Activated T-cell treated with anti-CD3 and anti-CD28 coated beads, Interleukin-2, amount 50 U/mL, for 24 hours (primary cell): ENCODE measurements at places on chromosomes 12 and 14.

DNA sequence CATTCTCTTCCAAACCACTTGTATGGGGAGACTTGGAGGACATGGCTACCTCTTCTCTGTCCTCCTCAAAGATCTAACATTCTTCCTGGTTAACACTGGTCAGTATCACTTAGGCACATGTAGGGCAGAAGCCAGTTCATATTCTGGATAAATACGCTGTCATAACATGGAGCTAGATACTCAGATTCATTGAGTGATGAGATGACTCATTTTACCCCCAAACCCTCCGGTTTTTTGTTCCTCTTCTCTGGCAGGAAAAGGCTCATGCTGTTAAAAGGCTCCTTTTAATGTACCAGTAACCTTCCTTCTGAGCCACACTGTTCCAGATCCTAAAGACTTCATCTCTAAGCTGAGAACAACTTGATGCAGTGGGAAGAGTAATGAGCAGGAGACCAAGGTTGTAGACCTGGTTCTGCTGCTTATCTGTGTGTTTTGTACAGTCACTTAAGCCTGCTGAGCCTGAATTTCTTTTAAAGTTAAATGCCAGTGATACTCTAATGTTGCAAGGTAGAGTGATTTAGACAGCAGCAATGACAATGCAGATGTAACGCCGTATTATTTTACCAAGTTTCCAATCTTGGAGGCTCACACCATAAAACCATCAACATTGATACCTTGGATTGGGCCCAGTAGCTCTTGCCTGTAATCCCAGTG is 57.3 kb upstream of the ELK3 start:
- no peaks in the 10 kb centered on the region for H3K27me3 ChIP-seq
- H3K4me1 ChIP-seq, result peaks cover 31% of the 10 kb centered on the region
- no peak for DNase-seq

DNA sequence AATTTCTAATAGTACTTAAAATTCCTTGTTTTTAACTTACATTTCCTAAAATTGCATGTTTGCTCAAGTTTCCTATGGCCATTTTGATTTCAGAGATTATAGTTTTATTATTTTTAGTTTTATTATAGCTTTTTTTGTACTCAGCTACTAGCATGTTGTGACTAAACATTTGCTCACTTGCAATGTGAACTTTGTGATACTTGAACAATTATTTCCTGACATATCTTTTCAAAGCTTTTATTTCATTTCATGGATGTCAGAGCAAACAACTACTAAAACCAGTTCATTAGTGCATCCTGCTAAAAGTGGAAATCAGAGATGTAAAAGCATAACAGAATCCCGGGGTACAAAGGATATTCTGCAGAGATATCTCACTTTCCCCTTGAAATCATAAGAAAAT is 33.6 kb upstream of the PCNX4 start:
- H3K4me1 ChIP-seq, result no peaks in the 10 kb centered on the region
- no peak for DNase-seq
- no peak overlapping the region for H3K27ac ChIP-seq
- no peak overlapping the region for H3K4me3 ChIP-seq

- H3K27ac ChIP-seq, result no peak overlapping the region
- no peaks in the 10 kb centered on the region for H3K27me3 ChIP-seq
- H3K4me3 ChIP-seq, result no peak overlapping the region
- H3K4me1 ChIP-seq, result no peaks in the 10 kb centered on the region
These were observed 10.9 kb downstream of the NOC4L start for GRCh38 chr12:132154941-132155770.

GRCh38 chr14:90692826-90693225 is 123.4 kb downstream of the TTC7B start:
- DNase-seq, result no peak
- H3K27ac ChIP-seq, result no peak overlapping the region
- no peaks in the 10 kb centered on the region for H3K36me3 ChIP-seq

DNA sequence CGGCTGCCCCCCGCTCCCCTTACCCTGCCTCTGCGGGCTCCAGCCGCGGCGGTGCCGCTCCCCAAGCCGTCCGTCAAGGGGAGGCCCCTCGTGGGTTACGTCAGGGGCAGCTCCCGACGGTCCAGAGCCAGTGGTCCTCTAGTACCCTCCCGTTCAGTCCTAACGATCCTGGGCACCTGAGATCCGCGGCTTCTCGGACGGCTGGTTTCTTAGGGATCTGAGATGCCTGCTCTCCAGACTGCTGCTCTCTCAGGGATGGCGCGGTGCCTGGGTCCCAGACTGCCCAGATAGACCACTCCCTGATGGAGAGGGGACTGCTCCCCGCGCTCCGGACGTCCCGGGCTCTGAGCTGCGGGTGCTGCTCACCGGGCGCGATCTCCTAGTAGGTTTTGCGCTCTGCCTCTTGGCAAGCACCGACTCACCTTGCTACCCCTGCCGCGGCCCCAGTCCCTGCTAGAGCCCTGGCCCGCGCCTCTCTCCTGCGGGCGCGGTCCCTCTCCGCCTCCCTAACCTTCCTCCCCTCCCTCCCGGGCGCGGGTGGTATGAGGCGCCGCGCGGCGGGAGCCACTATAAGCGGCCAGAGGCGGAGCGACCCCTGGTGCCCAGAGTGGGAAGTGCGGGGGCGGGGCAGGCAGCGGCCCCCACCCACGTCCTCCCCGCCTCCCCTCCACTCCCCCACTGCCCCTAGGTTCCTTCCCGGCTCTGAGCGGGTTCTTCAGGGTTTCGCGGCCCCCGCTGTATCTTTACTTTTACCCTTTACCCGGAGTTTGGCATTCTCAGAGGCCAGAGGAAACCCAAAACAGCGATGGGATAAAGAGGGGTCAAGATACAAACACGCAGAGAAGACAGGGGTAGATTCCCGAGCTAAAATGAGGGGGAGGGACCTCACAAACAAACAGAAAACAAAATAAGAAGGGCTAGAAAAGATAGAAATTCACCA is at the start of gene C1QL4:
Gene C1QL4 (minus strand): TSS at position 544 of the 940 bp plus-strand sequence. CDS start 711 bp downstream, outside the sequence.
- DNase-seq, result peak; percentile 93
- H3K4me3 ChIP-seq, result peak within 1 kb of the TSS; percentile 59
- no peak within 1 kb of the TSS for H3K27ac ChIP-seq
- H3K27me3 ChIP-seq, result peaks cover 91% of the 10 kb centered on the region
